Activated naive CD4-positive, alpha-beta T cell treated with anti-CD3 and anti-CD28 coated beads, Interleukin-2, amount 50 U/mL, for 16 hours (primary cell): ENCODE measurements at places on chromosomes 6 and 20.

DNA sequence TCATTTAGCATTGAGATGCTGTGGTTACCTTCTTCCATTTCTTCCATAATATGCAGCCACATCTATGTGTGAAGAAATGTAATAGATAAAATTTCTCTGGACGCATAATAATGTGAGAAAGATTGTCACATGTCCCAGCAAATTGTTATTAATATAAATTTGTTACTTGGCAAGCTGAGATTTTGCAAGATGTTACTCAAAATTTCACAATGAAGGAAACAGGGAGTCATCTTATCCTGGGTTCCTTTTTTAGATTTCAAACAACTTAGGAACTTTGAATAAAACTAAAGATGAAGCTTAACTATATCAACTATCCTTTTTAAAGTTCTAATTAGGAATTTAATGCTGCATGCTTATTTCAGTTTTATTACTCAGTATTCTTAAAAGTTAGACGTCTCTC is 3.6 kb downstream of the ESR1 start:
- no peak for DNase-seq

GRCh38 chr6:167303675-167304625 is 12.8 kb downstream of the UNC93A start:
- no peak for DNase-seq

- no peak for DNase-seq
Observed at GRCh38 chr6:85552652-85553051, 41.0 kb downstream of the SNX14 start.

DNA sequence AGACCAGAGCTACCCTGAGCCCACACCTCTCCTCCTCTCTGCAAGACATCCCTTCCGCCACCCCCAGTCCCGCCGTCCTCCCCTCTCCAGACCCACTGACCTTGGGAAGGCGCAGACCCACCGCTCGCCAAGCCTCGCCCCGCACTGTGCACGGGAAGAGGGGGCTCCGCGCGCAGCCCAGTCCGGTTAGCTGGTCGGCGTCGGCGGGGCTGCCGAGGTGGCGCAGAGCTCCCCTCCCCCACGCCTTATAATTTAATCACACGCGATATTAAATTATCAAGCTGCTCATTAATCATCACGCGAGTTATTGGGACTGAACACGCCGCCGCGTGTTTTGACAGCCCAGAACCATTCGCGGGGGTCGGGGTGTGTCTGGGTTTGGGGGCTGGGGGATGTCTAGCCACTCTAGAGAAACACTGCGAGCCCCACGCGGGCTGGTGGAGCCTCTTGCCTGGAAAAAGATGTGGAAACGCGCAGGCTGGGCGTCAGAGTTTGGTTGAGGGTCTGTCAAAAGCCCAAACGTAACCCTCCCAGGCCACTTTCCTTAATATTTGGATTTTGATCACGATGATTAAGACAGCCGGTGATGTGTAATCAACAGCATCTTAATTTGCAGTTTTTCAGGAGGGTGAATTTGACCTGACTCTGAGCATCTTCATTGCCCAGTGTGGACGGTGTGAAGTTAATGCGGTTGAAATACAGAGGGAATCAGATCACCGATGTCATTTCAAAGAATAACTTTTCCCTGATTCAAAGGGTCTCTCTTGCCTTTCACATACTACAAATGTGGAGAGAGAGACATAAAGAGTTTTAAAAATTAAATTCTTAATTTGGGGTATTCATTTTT is at the start of gene LINC00237:
Gene LINC00237 (minus strand): TSS at position 188 of the 847 bp plus-strand sequence.
- DNase-seq = no peak

DNA sequence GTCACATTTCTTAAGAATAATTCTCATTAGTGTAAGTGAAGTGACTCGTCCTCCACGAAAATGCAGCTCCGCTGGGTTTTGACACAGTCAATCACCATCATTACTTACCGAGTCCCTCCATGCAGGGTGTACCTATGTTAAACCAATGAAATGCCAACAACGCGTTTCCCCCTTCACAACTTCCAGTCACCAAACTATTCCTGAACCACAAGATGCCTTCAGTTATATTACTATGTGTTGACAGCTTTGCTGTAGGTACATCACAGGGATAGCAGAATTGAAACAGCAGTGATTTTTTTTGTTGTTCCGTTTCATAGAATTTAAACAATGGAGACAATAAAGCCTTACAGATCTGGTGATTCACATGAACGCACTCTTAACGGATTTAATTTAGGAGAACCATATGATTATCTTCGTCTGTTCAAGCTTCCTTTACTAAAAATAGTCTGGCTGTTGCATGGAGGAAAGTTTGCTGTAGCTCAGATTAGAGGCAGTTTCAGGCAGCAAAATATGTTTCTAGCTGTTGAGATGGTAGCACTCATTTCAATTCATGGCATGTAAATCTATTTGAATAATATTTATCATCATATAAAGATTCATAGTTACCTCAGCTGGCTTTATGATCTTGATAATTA is 652.8 kb downstream of the PRKN start:
- DNase-seq = no peak

DNA sequence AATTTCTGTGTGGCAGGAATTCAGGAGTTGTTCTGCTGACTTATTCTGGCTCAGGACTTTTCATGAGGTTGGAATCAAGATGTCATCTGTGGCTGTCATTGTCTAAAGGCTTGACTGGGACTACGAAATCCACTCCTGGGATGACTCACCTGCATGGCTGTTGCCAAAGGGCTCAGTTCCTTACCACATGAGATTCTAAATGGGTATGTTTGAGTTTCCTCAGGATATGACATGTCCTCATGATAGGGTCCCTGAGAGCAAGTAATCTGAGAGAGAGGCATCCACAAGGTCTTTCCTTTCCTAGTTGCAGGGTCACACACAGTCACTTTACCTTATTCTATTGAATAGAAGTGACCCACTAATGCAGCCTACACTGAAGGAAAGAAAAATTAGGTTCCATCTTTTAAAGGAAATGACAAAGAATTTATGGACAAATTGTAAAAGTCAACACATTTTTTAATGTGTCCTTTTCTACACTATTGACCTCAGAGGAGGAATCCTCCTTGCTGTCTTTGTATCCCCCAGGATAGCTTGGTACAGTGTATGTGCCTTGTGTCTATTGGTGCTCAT is 1025.0 kb upstream of the GJE1 start:
- DNase-seq = no peak

- no peak for DNase-seq
Observed at GRCh38 chr6:71079677-71080076, 122.8 kb upstream of the B3GAT2 start.

GRCh38 chr6:66264376-66264775 is 557.4 kb upstream of the EYS start:
- no peak for DNase-seq

GRCh38 chr20:34956041-34956458 is 382 bp downstream of the MYH7B start:
- DNase-seq = no peak

- DNase-seq = no peak
Observed at GRCh38 chr20:39775110-39775509, 813.0 kb downstream of the DHX35 start.

DNA sequence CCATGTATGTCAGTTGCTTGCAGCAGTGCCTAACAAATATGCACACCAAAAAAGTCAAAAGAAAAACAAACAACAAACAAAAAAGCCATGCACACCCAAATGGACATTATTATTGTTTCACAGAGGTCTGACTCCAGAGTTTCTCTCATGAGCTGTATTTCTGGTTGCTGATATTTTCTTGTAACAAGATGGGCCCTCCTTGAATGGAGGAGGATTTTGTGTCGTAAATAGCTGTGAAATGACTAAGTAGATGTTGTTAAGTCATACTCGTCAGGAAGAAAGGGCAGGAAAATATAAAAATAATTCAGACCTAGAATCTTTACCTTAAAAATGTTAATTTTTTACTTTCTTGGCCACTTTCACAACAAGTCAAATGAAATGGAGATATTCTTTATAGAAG is 96.0 kb downstream of the PLEKHG1 start:
- DNase-seq = no peak

GRCh38 chr20:51763965-51764602 is 4.1 kb downstream of the ATP9A start:
- no peak for DNase-seq

DNA sequence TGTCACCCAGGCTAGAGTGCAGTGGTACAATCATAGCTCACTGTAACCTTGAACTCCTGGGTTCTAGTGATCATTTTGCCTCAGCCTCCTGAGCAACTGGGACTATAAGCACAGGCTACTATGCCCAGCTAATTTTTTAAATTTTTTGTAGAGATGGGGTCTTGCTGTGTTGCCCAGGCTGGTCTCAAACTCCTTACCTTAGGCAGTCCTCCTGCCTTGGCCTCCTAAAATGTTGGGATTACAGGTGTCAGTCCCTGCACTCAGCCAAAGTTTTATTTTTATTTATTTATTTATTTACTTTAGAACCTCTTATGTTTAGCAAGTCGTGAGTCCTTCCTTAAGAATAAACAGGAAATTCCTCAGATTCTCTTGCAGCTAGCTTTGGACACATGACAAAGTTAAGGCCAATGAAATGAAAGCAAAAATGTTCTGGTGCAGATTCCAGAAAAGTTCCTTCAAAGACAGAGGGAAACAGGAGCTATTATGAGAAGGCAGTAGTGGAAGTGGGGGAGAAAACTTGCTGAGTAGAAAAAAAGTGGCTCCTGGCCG is 19.1 kb downstream of the PIM1 start:
- DNase-seq = no peak

DNA sequence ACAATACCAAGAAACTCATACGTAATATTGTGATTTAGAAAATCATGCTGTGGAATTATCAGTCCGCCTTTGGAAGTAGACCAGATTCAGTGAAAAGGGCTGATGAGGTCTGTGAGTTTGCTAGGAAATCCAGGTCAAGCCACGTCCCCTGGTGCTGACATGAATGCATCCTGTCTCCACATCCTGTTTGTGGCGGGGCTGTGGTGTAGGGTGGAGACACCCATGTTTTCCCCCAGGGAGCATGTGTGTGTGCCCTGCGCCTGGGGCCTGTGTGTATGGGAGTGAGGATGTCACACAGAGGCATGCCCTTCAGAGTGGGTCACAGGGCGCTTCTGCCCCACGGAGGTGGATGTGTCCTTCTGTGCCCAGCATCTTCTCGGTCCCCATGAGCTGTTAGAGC is 109.1 kb downstream of the SASH1 start:
- DNase-seq = no peak

DNA sequence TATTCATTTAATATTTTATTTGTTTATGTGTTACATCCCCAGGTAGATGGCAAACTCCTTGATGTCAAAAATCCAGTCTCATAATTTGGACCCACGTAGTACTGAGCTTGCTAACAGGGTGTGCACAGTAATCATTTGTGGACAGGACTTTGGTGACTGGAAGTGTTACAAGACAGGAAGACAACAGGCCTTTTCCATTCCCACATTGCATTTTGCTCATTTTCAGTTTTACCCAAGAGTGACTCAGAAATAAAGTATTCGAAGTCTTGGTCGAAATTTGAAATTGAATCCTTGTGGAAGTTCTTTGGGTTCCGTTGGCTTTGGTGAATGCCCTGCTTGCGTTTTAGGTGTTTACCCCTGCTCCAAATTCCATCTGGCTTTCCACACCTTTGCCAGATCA is 63.0 kb upstream of the THBS2 start:
- no peak for DNase-seq

- no peak for DNase-seq
Observed at GRCh38 chr6:10309457-10310329, 105.2 kb downstream of the TFAP2A start.

- no peak for DNase-seq
Observed at GRCh38 chr6:15770347-15771143, 107.7 kb upstream of the DTNBP1 start.

DNA sequence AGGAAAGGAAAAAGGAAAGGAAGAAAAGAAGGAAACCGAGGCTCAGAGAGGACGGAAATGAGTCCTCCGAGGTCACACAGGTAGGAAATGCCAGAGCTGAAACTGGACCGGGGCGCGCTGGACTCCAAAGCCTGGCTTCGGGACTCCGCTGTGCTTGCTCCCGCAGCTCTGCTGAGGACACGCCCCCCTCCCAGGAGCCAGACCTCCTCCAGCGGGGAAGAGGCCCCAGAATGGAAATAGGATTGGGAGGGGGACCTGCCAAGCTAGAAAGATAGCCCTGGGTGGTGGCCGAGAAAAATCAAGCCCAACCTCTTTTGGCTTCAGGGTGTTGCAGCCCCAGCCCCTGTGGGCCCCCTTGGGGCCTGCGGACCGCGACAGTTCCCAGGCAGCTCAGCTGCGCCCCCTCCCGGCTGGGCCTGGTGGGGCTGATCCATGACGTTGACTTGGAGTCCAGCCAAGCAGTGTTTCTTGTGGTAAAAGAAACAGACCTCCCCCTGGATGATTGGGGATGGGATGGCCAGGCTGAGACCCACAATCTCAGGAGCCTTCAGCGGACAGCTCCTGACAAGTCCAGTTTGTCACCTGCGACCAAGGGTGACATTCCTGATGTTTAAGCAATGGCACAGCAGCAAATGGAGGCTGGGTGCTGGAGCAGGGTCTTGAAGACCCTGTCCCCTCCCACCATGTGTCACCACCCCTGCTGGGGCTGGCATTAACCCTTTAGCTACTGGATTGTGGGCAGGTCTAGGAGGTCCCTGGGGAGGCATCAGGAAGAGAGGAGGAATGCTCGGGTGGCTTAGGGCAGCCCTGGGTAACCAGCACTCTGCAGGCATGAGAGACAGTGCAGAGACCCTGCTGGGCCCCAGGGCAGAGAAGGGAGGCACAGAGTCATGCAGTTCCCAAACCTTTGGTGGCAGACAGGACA is 55.4 kb downstream of the RIPOR3 start:
- peak; percentile 48 for DNase-seq

DNA sequence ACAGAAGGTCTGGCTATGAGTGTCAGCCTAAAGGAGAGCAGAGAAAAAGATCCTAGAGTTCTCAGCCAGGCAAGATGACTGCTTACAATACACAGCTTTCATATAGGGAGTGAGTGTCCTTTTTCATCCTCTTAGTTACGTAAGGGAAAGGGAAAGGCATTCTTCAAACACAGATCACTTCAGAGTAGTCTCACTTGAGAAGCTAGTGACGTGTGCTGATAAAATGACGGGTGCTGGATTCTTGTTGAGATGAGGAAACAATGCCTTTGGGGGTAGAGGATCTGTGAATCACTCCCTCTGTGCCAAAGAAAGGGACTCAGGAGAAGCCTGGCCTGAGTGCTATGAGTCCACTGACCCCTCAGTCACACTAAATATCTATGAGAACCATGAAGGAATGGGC is 117.3 kb downstream of the QRSL1 start:
- DNase-seq = no peak

DNA sequence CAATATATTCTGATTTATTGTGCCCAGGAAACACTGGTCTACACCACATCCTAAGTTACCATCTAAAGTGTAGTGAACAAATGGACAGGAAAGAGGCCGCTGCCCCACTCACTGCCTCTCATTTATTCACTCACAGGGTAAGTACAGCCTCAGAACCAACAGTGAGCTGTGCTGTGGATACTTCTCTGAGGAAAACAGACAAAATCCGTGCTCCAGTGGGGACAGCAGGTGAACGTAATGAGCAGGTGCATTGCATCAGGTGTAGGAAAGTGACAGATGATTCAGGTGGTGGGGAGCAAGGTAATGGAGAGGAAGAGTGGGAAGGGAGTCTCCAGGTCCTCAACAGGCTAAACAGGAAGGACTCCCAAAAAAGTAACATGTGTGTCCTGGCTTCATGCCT is 8.4 kb upstream of the ULBP2 start:
- no peak for DNase-seq
